ENCODE measurements at places on chromosomes 5 and 9.

- H3K27me3 ChIP-seq, result no peaks in the 10 kb centered on the region
- H3K4me1 ChIP-seq, result no peaks in the 10 kb centered on the region
- H3K4me3 ChIP-seq, result no peak overlapping the region
- DNase-seq, result no peak
Measured at GRCh38 chr9:9091387-9091786, 1291.8 kb upstream of the DMAC1 start.

DNA sequence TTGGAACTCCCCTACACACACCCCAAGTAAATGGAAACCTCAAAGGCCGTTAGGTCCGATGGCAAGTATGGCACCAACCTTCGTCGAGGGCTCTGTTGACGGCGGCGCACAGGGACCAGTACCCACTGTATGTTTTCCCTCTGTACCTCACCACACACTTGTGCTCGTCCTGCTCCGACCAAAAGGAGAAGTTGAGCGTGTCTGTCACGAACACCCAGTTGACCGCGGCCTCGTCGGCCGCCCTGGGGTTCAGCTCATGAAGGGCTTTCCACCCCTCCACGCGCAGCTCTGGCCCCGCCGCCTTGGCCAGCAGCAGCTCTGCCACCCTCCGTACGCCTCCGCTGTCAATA, 24.0 kb downstream of the HNRNPK start:
- no peak for DNase-seq
- no peaks in the 10 kb centered on the region for H3K4me1 ChIP-seq
- H3K27ac ChIP-seq, result no peak overlapping the region

- H3K36me3 ChIP-seq, result no peaks in the 10 kb centered on the region
- no peak overlapping the region for H3K27ac ChIP-seq
- H3K4me1 ChIP-seq, result peaks cover 8% of the 10 kb centered on the region
- no peak overlapping the region for H3K4me3 ChIP-seq
- no peaks in the 10 kb centered on the region for H3K27me3 ChIP-seq
Measured at GRCh38 chr5:52794519-52794918, 6.8 kb downstream of the ITGA1 start.

DNA sequence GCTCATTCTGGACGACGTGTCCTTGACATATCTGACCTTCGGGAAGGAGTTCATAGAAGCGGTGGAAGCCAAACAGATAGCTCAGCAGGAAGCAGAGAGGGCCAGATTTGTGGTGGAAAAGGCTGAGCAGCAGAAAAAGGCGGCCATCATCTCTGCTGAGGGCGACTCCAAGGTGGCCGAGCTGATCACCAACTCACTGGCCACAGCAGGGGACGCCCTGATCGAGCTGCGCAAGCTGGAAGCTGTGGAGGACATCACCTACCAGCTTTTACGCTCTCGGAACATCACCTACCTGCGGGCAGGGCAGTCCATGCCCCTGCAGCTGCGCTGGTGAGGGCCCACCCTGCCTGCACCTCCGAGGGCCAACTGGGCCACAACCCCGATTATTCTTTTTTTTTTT, 41.6 kb upstream of the NAA35 start:
- H3K27me3 ChIP-seq, result no peaks in the 10 kb centered on the region
- H3K4me3 ChIP-seq, result no peak overlapping the region
- no peak overlapping the region for H3K27ac ChIP-seq

DNA sequence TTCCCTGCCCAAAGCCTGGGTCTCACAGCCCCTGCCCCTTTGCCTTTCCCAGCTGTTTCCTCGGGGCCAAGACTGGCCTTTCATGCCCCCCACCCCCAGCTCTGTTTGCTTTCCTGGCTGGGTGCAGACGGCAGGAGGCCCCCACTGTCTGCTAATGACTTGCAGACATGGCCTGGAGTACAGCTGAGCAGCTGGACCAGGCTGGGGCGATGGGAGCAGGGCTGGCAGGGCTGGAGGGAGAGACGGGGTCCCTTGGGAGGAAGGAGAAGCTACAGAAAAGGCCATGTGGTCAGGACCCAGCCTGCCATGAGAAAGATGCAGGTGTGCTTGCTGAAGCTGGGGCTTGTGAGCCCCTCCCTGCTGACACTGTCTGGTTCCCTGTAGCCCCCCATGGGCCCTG, 28.3 kb upstream of the GFPT2 start:
- H3K27me3 ChIP-seq, result no peaks in the 10 kb centered on the region
- no peak overlapping the region for H3K4me3 ChIP-seq
- no peak for DNase-seq
- H3K36me3 ChIP-seq, result no peaks in the 10 kb centered on the region
- no peak overlapping the region for H3K27ac ChIP-seq

DNA sequence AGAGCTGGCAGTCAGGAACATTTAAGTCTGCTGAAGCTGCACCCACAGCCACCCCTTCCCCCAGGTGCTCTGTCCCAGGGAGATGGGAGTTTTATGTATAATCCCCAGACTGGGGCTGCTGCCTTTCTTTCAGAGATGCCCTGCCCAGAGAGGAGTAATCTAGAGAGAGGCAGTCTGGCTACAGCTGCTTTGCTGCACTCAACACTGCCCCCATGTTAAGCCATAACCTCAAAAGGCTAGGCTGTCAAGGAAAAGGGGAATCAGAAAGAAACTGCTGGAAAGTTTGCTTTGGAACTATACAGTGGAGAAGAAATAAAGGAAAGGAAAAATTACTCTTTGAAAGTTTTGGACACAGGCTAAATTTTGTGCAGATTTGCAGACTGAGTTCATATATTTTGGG, 127.2 kb downstream of the MACIR start:
- no peak overlapping the region for H3K27ac ChIP-seq
- no peak for DNase-seq
- peaks cover 7% of the 10 kb centered on the region for H3K4me1 ChIP-seq

DNA sequence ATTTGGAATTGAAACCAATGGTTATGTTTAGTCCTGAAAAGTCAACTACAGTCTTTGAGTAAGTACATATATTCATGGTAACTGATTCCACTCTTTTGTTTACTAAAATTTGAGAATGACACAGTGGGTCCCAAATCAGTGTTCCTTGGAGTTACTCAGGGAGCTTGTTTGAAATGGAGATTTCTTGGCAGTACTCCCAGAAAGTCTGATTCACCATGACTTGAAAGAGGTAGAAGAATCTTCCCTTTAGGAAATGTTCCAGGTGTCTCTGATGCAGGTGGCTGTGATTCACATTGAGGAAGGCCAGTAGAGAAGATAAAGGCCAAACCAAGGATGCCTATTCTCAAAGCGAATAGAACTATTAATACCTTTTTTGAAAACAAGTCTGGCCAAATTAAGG, 1078.3 kb downstream of the CDH12 start:
- no peak overlapping the region for H3K27ac ChIP-seq
- H3K4me1 ChIP-seq, result no peaks in the 10 kb centered on the region
- H3K4me3 ChIP-seq, result no peak overlapping the region
- no peaks in the 10 kb centered on the region for H3K27me3 ChIP-seq
- no peak for DNase-seq

DNA sequence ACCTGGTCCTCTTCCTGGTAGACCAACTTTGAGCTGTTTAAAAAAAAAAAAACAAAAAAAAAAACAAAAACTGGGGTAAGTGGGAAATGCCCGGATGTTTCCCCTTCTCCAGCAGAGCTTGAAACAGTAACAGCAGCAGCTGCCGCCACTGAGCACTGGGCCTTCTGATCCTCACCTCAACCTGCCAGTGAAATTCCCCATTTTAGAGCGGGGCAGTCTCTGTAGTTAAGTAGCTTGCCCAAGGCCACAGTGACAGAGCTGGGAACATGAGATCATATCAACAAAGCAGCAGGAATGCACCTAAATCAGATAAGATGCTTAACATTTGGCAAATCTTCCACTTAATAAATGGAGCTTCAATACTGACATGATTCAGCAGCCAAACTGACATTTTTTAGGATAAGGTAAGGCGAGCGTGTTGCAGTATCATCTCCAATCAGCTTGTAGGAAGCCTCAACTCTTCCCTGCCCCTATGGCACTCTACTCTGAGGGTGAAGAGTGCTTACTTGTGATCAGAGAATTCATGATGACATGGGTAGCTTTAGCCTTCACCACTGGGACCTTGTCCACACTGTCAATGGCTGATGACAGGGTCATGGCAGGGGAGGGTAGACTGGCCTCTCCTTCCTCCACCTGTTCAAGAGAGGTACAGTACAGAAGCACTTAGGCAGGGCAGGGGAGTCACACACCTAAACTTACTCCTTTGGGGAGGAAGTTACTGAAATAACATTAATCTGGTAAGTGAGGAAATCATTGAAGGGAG, 9.3 kb downstream of the KIAA1191 start:
- H3K27me3 ChIP-seq, result no peaks in the 10 kb centered on the region
- H3K27ac ChIP-seq, result no peak overlapping the region
- no peaks in the 10 kb centered on the region for H3K4me1 ChIP-seq
- DNase-seq, result no peak
- peaks cover 23% of the 10 kb centered on the region for H3K36me3 ChIP-seq
- H3K4me3 ChIP-seq, result no peak overlapping the region

- no peaks in the 10 kb centered on the region for H3K36me3 ChIP-seq
- no peak for DNase-seq
- no peak overlapping the region for H3K4me3 ChIP-seq
- H3K27ac ChIP-seq, result no peak overlapping the region
- H3K27me3 ChIP-seq, result no peaks in the 10 kb centered on the region
Measured at GRCh38 chr5:38596981-38597380, 40.5 kb upstream of the LIFR start.

- peak overlapping the region; percentile 44 for H3K4me3 ChIP-seq
- peaks cover 82% of the 10 kb centered on the region for H3K27me3 ChIP-seq
- DNase-seq, result no peak
- peaks cover 17% of the 10 kb centered on the region for H3K4me1 ChIP-seq
- H3K36me3 ChIP-seq, result no peaks in the 10 kb centered on the region
Measured at GRCh38 chr5:88671505-88672499, 211.2 kb downstream of the MEF2C start.

DNA sequence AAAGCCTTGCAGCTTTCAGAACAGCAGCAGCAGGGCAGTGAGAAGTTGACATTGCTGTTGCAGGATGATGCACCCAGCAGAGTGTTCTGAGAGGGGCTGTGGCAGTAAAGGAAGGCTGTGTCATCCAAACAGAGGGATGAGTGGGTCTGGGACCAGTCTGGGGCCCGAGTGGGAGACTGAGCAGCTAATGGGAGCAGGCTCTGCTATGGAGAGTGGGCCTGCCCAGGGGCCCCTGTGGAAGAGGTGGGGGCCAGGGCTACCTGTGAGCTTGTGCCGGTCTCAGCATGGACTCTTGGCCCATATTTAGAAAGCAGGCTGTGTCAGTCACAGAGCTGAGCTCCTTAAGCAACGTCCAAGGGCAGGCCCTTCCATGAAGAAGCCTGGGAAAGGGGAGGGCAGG, 26.0 kb upstream of the PITX1 start:
- H3K27ac ChIP-seq, result no peak overlapping the region
- H3K4me1 ChIP-seq, result no peaks in the 10 kb centered on the region
- H3K27me3 ChIP-seq, result peaks cover 7% of the 10 kb centered on the region
- DNase-seq, result no peak

- H3K4me1 ChIP-seq, result peaks cover 3% of the 10 kb centered on the region
- H3K27ac ChIP-seq, result no peak overlapping the region
- H3K36me3 ChIP-seq, result no peaks in the 10 kb centered on the region
- no peak overlapping the region for H3K4me3 ChIP-seq
- H3K27me3 ChIP-seq, result no peaks in the 10 kb centered on the region
Measured at GRCh38 chr5:1185629-1186350, 15.6 kb upstream of the SLC6A19 start.

GRCh38 chr5:133938039-133938821, 30.2 kb downstream of the C5orf15 start:
- no peaks in the 10 kb centered on the region for H3K4me1 ChIP-seq
- no peak overlapping the region for H3K27ac ChIP-seq
- no peaks in the 10 kb centered on the region for H3K27me3 ChIP-seq
- H3K36me3 ChIP-seq, result no peaks in the 10 kb centered on the region

DNA sequence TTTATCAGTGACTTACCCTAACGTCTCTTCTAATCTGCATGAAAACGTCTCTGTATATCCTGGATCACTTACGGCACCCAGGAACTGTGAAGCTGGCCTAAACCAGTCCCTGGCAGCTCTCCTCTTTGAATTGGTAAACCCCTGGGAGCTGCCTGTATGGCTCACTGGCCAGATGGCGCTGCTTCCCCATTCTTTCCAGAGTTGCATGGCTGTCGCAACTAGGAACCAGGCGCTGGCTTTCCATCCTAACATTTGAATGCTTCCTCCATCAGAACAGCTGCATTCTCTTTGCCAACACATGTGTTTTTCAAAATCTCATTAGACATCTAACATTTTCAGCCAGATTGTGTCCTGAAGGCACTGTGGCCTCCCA, 8.0 kb upstream of the PCA3 start:
- H3K36me3 ChIP-seq, result no peaks in the 10 kb centered on the region
- H3K27ac ChIP-seq, result no peak overlapping the region
- no peak overlapping the region for H3K4me3 ChIP-seq

DNA sequence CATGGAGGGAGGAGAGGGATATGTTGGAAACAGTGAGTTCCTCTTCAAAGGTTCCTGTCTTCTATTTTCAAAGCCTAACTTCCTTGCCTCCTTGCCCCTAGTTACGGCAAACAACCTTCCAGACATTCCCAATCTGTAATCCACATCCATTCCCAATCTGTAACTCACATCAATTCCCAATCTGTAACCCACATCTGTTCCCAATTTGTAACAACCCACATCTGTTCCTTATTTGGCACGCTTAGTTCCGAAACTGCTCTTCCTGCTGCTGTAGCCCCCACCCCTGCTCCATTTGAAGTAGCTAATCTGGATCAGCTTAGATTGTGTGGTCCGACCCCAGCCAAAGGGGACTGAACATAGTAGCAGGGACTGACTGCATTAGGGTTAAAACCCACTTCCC, 23.9 kb upstream of the IDNK start:
- no peaks in the 10 kb centered on the region for H3K36me3 ChIP-seq
- no peaks in the 10 kb centered on the region for H3K4me1 ChIP-seq
- DNase-seq, result no peak
- H3K4me3 ChIP-seq, result no peak overlapping the region
- no peaks in the 10 kb centered on the region for H3K27me3 ChIP-seq

Data from H1 (cell line).